ENCODE measurements at places on chromosomes 1 and 21. TPM values are rescaled to one million over a fixed set of nuclear protein-coding genes. Genes with fewer than 3 reads are reported as not detected.

- DNase-seq, result no peak
These were observed 16.2 kb downstream of the SYT6 start for GRCh38 chr1:114137497-114137896.

DNA sequence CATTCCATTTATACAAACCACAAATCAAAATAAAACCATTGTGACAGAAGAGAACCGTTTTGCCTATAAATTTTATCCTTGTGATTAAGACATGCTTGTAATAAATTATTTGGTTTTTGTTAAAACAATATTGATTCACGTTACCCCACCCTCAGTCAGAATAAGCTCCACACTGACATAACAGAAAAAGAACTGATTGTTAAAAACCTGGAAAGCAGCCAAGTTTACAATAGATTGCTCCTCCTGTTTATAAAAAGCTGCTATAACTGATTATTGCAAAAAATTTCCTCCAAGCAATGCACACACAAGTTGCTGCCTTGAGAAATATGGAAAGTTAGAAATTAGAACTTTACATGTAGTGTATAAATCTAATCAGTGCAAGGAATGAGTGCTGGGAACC, 263.5 kb downstream of the SETD4 start:
- DNase-seq, result peak; percentile 32

The EDN2 gene
- polyA plus RNA-seq, result 0.51 TPM

GRCh38 chr1:107181253-107181969, 40.6 kb downstream of the NTNG1 start:
- no peak for DNase-seq

- peak; percentile 40 for DNase-seq
These were observed 6.1 kb downstream of the SLC16A4 start for GRCh38 chr1:110384581-110385321.

DNA sequence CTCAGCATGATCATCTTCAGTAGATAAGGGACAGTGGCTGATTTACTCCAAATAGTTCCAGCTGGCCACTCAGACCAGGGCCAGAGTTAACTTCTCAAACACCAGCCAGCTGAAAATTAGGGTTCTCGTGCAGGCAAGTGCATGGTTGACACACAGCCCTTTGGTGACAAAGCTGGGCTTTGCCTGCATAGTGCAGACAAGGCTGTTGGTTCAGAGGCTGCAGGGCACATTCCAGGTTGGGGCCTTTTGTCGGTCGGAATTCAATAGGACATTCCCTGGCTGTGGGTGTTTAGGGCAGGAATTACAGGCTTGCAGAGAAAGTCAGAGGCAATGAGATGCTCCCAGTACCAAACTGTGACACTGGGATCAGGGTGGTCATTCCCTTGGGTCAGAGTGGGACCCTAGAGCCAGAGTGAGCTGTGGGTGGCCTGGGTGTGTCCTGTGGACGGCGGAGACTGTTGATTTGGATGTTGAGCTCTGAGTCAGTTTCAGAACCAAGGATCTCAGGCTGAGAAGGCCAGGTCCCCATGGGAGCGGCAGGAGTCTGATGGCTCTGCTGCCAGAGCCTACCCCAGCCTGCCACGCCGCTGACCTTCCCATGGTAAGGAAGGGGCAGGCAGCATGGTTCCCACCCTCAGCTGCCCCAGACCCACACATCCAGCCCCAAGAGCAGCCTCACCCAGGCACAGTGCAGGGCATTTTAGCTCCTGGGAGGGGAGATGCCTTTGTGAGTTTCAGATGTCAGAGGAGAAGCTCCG, 56.2 kb downstream of the STUM start:
- no peak for DNase-seq

DNA sequence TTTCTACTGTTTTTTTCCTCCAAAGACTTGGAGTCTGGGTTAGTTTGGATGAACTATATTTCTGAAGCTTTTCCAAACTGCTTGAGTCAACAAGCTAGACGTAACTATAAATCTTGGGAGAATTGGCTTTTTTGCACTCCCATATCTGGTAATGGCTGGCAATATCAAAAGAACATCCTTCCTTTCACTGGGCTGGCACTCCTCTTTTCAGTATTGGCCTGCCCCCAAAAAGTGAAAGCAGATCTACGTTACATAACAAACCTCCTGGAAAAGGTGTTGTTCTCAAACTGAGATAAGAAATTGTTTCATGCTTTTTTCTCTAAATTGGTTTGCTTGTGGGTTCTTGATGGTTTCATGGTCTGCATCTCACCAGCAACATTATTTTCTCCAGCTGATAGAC, 499.3 kb downstream of the NEGR1 start:
- DNase-seq, result no peak

GRCh38 chr1:232568331-232568852, 61.5 kb downstream of the SIPA1L2 start:
- no peak for DNase-seq

DNA sequence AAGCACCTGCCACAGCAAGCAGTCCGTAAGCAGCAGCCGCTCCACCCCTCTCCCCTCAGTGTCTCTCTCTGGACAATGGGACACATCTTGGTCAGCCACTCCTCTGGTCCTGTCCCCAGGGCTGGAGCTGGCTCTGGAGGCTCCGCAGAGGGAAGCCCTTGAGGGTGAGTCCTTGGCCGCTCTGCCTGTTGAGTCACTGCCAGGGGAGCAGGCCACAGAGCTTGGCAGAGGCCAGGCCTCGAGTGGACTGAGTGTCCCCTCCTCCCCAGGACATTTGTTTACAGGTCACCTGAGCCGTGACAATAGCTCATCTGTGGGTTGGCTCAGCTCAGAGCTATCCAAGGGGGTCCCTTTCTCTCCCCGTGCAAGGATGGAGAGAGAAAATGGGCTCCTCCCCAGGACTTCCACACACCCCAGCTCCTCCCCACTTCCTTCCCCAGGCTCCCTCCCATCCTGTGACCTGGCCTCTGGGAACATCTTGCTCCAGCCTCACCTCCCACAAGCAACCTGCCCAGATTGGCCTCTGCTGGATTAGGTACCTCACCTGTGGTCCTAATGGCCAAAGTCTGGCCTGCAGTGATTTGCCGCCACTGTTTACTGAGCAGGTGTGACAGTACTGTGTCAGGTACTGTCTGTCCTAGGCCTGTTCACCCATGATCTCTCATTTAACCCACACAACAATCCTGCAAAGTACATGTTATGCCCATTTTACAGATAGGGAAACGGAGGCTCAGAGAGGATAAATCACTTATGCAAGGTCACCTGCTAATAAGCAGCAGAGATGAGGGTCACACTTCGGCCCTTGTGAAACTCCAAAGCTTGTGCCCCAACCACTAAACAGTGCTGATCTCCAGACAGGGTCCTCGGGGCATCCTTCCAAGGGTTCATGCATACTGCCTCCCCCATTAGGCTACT, 4.8 kb downstream of the FAM131C start:
- DNase-seq, result no peak
